HCT116 (cell line): ENCODE measurements at places on chromosomes 1 and 21.

DNA sequence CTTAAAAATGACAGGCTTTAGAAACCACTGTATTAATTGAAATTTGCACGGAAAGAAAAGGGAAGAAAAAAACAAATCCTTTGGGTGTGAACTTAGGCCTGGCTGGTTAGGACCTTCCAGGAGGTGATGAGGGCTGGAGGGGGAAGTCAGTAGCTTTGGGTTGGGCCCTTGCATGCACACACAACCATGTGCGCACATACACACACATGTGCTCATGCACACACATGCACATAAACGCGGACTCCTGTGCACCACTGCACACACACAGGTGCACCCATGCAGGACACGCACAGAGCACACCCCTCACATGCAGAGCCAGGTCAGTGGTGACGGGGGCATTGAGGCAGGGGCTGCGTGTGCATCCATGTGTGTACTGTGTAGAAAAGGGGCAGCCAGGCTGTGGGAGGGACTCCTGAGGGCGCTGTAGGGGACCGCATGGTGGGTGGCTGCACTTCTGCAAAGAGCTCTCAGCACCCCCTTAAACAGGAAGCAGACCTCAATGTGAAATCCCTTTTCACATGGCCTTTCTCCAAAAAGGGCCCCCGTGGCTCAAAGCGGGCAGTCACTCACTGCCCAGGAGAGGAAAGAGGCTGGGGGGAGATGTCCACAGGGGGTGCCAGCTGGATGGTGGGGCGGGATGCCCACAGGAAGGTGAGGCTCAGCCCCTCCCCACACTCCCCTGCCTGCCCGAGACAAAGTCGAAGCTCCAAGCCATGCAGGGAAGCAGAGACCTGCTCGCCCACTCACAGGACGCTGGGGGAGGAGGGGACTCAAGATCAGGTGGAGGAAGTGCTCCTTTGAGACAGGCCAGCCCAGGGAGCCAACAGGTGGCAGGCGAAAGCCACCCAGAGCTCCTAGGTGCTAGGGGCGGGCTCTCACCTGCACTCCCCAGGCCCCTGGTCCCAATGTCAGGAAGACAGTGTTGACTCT, 95.2 kb downstream of the ITPKB start:
- DNase-seq: no peak

GRCh38 chr1:203127666-203128430, at the start of gene ADORA1:
TSS of gene ADORA1 (plus strand) at chr1:203127726. CDS start at chr1:203128842, 1,116 bp downstream.
- peak; percentile 10 for DNase-seq

GRCh38 chr1:114108751-114109255, 44.9 kb downstream of the SYT6 start:
- DNase-seq: no peak

DNA sequence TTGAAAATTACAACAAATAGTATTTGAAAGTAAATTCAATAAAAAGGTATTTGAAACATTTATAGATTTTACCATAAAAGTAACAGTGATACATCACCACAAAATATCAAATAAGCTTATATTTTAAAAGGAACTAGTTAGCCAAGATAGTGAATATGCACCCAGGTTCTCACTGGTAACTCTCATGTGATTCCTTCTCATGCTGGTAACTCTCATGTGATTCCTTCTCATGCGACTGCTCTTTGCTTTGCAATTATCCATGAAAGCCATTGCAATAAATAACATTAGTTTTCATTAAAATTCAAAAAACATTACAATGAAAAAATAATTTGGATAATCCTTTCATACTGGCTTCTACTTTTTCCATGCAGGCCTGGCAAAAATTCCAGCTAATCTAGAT, 75.4 kb downstream of the AHCTF1 start:
- no peak for DNase-seq

- no peak for DNase-seq
Measured at GRCh38 chr1:216630532-216630931, 92.7 kb downstream of the ESRRG start.

- DNase-seq: no peak
Measured at GRCh38 chr1:96634883-96635282, 86.7 kb upstream of the PTBP2 start.

- DNase-seq: no peak
Measured at GRCh38 chr1:223211323-223211985, 68.4 kb upstream of the TLR5 start.

DNA sequence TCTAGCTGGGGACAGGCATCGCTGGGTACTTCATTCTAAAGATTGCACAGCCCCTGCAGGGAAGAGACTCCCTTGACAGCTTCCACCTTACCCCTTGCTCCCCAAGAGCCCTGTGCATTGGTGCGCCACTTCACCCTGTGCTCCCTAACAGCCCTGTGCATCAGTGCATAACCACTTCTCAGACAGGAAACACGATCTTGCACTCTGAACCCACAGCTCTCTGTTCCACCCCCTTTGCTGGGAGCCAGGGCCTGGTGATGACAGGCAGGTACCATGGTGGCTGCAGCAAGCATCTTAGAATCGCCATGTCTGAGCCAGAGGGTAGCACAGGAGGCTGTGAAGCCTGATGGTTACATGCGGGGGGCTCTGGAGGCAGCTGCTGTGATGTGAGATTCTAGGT, 5.0 kb downstream of the ALPL start:
- DNase-seq: no peak

DNA sequence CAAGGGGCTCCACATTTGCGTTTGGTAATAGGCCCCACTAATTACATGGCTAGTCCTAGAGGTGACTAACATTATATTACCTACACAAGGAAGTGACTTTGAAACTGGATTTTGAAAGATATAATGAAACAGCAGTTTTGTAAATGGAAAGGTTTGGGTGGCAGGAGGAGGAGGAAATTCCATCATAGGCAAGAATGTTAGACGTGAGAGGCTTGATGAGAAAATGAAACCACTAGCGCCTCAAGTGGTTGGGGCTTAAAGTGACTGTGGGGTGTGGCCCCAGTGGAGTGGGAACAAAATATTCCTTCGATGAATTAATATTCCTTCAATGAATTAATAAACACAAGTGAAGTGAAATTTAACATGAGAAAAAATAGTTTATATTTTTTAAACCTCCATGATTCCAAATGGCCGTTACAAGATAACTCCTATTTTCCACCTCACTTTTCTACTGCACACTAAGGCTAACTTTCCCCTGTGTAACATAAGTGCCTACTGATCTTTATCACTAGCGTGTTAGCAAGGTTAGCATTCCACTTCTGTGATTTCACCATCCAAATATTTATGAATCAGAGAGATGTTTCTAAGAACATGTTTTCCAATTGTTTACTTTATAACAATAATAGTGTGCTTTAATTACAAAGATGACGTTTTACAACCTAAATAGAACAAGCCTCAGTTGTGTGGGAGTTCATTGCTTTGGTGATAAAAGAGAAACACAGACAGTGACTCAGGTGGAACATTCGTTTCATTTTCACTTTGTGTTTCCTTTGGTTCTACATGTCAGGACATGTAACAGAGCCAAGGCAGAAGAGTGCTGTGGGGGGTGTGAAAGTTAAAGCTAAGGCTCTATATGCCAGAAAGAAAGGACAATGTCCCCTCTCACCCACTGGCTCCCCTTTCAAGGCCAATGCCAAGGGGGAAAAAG, 12.5 kb upstream of the ATF3 start:
- DNase-seq: peak; percentile 68

DNA sequence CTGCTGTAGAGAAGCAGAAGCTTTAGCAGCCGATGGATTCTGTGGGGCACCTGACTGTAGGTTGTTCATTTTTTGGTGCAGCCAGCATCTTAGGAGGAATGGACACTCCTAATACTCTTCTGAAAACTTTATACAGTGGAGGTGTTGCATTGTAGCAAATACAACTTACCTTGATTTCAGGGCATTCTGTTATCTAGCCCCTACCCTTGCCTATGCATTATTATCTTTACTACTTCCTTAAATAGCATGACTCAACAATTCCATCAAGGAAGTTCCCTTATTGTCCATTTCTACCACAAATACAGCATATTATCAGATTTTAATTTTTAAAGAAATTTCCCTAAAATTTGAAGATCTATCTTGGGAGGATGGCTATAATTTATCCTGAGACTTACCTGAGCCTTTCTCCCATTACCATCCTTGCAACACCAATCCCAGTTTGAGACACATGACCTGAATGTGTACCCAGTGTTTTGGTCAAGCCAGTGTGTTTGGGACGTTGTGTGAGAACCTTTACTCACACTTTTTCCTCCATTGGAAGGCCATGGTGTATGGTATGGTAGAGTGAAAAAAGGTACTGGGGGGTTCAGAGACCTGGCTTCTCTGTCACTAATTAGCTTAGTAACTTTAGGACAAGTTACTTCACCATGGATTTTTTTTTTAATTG, 9.2 kb downstream of the POU2F1 start:
- DNase-seq: no peak

DNA sequence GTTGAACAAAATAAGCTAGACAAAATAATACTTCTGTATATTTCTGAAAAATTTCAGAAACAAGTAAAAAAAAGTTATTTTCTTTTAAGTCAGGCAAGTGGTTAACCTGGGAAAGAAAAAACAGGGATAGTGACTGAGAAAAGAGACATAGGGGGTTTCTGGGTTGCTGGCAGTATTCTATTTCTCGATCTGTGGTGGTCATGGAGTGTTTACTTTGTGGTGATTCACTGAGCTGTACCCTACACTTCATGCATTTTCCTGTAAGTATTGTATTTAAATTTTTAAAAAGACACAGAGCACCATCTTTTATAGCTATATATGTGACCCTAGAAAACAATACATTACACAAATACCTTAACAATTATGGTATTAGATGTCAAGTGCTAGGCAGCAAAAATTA, 58.2 kb downstream of the ZNF644 start:
- DNase-seq: no peak

GRCh38 chr1:18238190-18238589, 130.6 kb downstream of the IGSF21 start:
- DNase-seq: no peak

GRCh38 chr1:16631248-16632043, 18.1 kb upstream of the NBPF1 start:
- no peak for DNase-seq

DNA sequence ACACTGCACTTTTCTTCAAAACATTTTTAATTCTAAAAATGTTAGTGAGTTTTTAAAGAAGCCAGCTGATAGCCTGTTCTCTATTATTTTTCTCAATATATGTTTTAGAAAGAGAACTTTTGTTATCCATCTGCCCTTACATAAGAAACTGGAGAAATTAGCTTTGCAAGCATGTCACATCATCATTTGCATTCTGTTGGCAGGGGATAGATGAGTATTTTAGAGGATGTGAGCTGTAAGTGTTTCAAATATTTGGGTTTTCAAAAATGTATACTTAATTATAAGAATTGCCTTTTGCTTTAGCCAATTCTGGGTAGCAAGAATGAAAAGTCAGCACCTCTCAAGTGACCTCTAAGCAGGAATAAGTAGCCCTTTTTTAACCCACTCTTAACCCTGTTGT, 7.4 kb downstream of the NFIA start:
- no peak for DNase-seq

DNA sequence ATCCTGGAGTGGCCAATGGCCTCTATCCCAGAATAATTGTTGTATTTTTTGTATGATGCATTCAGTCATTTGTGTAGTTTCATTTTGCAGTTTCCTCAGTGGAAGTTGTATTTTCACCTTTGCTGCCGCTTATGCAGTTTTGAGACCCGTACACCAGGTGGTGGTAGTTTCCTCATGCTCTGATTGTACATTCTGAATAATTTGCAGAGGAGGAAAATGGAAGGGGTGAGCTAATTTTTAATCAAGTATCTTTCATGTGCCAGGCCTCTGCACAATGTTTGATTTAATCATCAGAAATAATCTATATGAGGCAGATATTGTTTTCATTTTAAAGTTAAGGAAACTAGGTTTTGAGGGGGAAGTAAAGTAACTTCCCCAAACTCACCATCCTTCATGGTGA, 29.5 kb downstream of the HLX start:
- DNase-seq: peak; percentile 1

DNA sequence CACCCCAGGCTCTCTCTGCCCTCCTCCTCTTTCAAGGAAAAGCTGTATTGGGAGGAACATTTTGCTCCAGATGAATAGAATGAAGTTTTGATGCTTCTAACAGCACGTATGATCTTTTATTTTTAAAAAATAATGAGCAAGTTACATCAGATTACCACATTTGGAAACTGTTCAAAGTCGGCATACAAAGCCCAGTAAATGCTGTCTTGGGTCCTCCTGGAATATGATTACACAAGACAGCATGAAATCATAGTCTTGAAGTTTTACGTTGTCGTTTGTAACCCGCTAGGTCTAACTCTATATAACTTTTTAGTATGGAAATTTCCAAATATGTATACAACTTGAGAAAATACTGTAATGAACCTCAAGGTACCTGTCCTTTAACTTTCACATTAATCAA, 385.6 kb downstream of the HLX start:
- no peak for DNase-seq

GRCh38 chr1:236425031-236425663, 31.1 kb downstream of the EDARADD start:
- DNase-seq: no peak

DNA sequence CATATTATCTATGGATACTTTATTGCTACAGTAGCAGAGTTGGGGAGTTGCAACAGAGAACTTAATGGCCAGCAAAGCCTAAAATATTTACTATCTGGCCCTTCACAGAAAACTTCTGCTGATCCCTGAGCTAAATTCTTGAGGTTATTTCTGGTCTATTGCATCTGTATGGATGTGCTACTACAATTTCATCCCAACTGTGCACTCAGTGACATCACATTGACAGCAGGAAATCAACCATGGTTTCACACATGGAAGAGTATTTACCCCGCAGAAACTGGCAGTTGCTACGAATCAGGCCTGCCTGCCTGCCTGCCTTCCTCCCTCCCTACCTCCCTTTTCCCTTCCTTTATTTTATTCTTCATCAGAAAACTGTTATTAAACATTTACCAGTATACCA, 12.1 kb downstream of the CLCA2 start:
- no peak for DNase-seq

- DNase-seq: peak; percentile 4
Measured at GRCh38 chr1:115748401-115749150, 19.9 kb downstream of the CASQ2 start.

DNA sequence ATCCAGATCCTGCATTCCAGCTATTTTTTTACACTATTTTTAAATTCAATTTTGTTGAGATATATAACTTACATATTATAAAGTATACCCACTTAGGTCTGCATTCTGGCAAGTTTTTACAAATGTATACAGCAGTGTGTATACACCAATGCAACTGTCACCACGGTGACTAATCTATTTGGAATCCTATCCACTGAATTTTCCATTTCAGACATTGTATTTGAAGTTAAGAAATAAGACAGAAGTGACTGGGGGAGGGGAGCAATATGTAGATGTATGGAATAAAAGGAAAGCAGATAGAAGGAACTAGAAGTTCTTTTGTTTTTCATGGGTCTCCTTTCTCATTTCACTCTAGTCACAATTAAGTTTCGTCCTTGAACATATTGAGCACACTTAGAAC, 431.5 kb upstream of the CHRM3 start:
- no peak for DNase-seq

DNA sequence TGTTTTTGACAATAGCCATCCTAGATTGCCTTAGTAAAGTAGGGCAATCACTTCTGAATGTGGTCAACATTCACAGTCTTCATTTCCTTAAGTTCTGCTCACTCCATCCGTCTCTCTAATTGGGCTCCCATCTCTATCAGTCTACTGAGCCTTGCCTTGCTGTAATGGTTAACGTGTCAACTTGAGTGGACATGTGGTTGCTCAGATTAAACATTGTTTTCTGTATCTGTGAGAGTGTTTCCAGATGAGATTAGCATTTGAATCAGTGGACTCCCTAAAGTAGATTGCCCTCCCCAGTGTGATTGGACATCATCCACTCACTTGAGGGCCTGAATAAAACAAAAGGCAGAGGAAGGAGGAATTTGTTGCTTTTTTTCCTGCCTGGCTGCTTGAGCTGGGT, 26.4 kb downstream of the C1orf216 start:
- DNase-seq: no peak
